ENCODE measurements at places on chromosomes 3 and 15. TPM values are rescaled to one million over a fixed set of nuclear protein-coding genes. Genes with fewer than 3 reads are reported as not detected.
A peak's percentile ranks its signal among the peaks of the same experiment; 100 is the strongest.

GRCh38 chr3:35484929-35485530, 154.3 kb upstream of the ARPP21 start:
- H3K36me3 ChIP-seq, result peaks cover 3% of the 10 kb centered on the region
- DNase-seq, result no peak
- no peaks in the 10 kb centered on the region for H3K4me1 ChIP-seq
- H3K4me3 ChIP-seq, result no peak overlapping the region
- no peaks in the 10 kb centered on the region for H3K27me3 ChIP-seq

DNA sequence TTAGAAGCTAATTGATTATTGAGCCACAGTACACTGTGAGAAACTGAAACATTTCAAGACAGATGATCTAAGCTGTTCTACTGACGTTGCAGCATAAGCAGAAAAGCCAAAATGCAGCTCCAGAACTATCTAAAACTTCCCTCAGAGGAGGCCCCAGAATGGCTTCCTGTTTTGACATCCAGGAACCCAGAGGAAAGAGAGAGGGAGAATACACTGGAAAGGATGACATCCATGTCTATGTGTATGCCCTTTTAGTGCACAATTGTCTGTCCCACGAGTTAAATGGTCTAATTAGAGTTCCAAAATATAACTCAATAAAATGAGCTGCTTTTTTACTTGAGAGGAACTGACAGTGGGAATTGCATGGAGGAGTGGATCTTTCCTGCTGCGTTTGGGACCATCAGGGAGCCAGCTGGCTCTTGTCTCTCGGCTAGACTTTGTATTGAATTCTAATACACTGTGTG, 688.1 kb downstream of the ZNF385D start:
- no peak overlapping the region for H3K27ac ChIP-seq
- H3K4me1 ChIP-seq, result no peaks in the 10 kb centered on the region
- no peaks in the 10 kb centered on the region for H3K36me3 ChIP-seq
- no peaks in the 10 kb centered on the region for H3K27me3 ChIP-seq

DNA sequence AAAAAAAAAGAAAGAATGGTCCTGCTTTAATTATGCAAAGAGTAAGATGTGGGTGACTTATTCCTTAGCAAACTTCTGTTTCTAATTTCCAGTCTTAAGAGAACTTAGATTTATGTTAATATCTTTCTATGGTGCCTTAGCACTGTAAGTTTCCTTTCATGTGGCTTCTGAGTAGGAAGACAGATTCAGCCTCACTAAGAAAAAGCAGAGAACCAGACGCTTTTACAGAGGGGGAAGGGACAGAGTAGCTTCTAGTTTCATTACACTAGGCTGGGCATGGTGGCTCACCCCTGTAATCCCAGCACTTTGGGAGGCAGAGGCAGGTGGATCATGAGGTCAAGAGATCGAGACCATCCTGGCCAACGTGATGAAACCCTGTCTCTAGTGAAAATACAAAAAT, 95.0 kb downstream of the DHX30 start:
- peak overlapping the region; percentile 1 for H3K4me3 ChIP-seq
- H3K4me1 ChIP-seq, result no peaks in the 10 kb centered on the region
- H3K27me3 ChIP-seq, result no peaks in the 10 kb centered on the region
- peak overlapping the region; percentile 33 for H3K27ac ChIP-seq
- H3K36me3 ChIP-seq, result no peaks in the 10 kb centered on the region

GTPBP8 gene
- 36.9 TPM for total RNA-seq

- no peak for DNase-seq
- H3K27ac ChIP-seq, result no peak overlapping the region
- H3K4me3 ChIP-seq, result no peak overlapping the region
- H3K4me1 ChIP-seq, result no peaks in the 10 kb centered on the region
- no peaks in the 10 kb centered on the region for H3K27me3 ChIP-seq
Measured at GRCh38 chr15:36136049-36136448, 443.4 kb upstream of the CDIN1 start.

GRCh38 chr3:153970047-153970446, 151.1 kb upstream of the ARHGEF26 start:
- H3K36me3 ChIP-seq, result no peaks in the 10 kb centered on the region
- H3K4me3 ChIP-seq, result no peak overlapping the region
- no peak overlapping the region for H3K27ac ChIP-seq
- no peak for DNase-seq

CASR gene
- not detected for total RNA-seq

ST3GAL6 gene
- total RNA-seq, result not detected

CLDN11 gene
- 0.19 TPM for total RNA-seq

MME gene
- total RNA-seq, result 0.91 TPM

GRCh38 chr3:26171006-26171405, 381.1 kb downstream of the OXSM start:
- H3K36me3 ChIP-seq, result no peaks in the 10 kb centered on the region
- no peaks in the 10 kb centered on the region for H3K27me3 ChIP-seq
- no peaks in the 10 kb centered on the region for H3K4me1 ChIP-seq

SGO1 gene
- 1.1 TPM for total RNA-seq

GRCh38 chr15:28904003-28904402, 18.2 kb downstream of the APBA2 start:
- H3K4me3 ChIP-seq, result peak overlapping the region; percentile 53
- peaks cover 5% of the 10 kb centered on the region for H3K36me3 ChIP-seq

- peak overlapping the region; percentile 1 for H3K27ac ChIP-seq
- peaks cover 39% of the 10 kb centered on the region for H3K4me1 ChIP-seq
- H3K4me3 ChIP-seq, result peak overlapping the region; percentile 71
- no peak for DNase-seq
Measured at GRCh38 chr3:147412917-147413685, 3.9 kb downstream of the ZIC1 start.

DNA sequence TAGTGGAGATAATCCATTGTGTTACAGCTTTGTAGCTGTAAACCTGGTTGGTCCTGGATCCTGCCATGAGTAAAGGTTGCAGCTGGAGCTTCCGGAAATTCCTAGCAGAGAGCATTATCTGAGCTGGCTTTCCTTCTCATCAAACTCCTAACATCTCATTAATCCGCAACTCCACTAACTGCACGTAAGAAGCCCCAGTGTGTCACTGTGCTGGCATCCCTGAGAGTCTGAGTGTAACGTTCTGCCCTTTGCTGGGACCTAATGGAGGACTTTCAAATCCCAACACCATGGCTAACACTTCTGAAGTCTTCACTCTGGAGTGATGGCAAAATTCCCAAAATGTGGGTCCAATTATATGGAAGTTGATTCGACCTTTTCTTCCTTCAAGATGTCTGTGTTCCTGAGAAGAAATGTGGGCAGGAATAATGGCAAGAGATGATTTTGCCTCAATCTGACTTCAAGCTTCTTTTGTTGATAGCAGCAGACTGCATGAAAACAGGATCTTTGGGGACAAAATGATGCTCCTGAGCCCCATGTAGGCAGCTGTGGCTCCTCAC, 9.6 kb upstream of the TRPM1 start:
- no peak for DNase-seq
- peaks cover 12% of the 10 kb centered on the region for H3K36me3 ChIP-seq
- H3K4me3 ChIP-seq, result no peak overlapping the region
- H3K27ac ChIP-seq, result no peak overlapping the region
- no peaks in the 10 kb centered on the region for H3K4me1 ChIP-seq

IQCH gene
- 0.38 TPM for total RNA-seq

- DNase-seq, result no peak
- no peak overlapping the region for H3K4me3 ChIP-seq
- H3K27ac ChIP-seq, result no peak overlapping the region
- no peaks in the 10 kb centered on the region for H3K27me3 ChIP-seq
- H3K36me3 ChIP-seq, result no peaks in the 10 kb centered on the region
Measured at GRCh38 chr3:88408097-88408496, 258.3 kb downstream of the C3orf38 start.
